ENCODE measurements at places on chromosomes 16 and 17. TPM values are rescaled to one million over a fixed set of nuclear protein-coding genes. Genes with fewer than 3 reads are reported as not detected.

GRCh38 chr17:33970279-33970678, 284.8 kb upstream of the CCL2 start:
- DNase-seq, result no peak

DNA sequence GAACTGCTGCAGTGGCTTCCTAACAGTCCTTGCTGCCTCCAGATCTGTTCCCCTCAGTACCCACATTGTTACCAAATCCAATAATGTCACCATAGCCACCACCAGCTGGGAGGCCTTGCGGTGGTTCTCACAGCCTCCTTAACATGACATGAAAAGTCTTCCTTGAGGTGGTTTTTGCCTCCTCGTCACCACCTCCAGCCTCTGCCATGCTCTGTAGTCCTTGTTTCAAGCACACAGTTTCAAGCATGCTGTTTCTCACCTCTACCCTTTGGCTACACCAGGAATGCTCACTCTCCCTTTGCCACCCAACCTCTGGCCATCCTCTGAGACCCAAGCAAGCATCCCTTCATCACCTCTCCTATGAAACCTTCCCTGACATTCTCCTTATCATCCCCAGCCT, 47.2 kb downstream of the DNAH9 start:
- no peak for DNase-seq

GRCh38 chr17:40017422-40018080, 2.3 kb downstream of the CSF3 start:
- DNase-seq, result no peak

GRCh38 chr17:19650826-19651225, 2.3 kb downstream of the ALDH3A2 start:
- DNase-seq, result no peak

GRCh38 chr16:20300312-20301097, 26.8 kb downstream of the GP2 start:
- no peak for DNase-seq

GRCh38 chr16:65342231-65342866, 220.5 kb upstream of the CDH11 start:
- no peak for DNase-seq

- DNase-seq, result no peak
Measured at GRCh38 chr16:20676837-20677236, 20.6 kb downstream of the ACSM1 start.

DNA sequence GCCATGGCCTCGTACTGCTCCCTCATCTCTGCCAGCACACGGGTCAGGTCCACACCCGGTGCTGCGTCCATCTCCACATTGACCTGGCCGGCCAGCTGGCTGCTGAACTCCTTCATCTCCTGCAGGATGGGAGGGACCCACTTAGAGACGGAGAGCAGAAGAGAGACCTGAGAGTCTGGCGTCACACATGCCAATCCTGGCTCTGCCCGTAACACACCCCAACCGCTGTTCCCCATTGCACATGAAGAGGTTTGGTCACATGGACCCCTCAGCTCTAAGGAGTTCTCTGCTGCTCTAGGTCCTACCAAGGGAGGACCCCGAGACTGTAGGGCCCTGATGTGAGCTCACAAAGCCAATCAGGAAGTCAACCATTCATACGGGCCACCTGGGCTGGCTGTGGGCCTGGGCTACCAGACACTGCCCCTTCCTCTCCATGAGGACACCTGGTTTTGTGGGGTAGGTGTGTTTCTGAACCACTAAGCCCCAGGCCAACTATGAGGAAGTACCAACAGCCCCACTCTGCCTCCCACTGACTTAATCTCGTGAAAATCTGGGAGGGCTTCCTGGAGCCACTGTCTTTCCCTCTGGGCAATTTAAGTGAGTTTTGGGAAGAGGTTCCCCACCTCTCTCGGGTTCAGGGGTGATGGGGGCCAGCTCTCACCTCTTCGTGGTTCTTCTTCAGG, 2.4 kb downstream of the KRT15 start:
- DNase-seq, result no peak

DNA sequence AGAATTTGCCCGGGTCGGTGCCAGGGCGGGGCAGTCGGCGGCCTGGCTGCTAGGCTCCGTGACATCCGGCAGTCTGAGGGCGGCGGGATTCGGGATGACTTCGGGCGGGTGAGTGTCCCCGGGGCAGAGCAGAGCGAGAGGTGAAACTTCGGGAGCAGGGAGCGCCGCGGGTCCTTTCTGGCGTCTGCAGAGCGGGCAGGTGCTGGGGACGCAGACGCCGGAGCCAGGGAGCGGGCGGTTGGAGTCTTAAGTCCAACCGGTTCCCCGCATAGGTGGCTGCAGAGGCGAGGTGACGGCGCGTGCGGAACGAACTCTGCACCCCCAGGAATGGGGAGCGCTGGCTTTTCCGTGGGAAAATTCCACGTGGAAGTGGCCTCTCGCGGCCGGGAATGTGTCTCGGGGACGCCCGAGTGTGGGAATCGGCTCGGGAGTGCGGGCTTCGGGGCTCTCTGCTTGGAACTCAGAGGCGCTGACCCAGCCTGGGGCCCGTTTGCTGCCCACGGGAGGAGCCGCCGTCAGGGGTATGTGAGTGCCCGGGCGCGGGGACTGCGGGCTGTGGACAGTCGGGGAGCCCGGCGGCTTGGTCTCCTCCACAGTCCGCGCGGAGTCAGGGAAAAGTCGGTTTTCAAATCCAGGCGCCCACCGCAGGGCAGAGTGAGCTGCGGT, at the start of gene B4GALNT2:
TSS of gene B4GALNT2 (plus strand) at position 71 of the 666 bp plus-strand sequence. CDS start at position 95, 24 bp downstream.
- no peak for DNase-seq

DNA sequence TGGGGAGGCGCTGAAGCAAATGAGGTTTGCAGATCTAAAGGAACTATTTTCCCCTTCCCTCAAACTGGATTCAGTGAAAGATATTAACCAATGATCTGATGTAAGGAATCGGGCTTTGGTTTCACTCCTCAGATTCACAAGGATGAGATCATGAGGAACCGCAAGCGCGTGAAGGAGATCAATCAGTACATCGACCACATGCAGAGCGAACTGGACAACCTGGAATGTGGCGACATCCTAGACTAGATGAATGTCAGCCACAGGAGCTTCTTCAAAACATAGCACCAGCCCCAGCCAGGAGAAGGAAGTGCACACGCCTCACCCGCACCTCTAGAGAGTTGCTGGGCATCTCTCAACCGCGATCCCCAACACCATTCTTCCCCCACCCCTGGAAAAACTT, 22.5 kb downstream of the ATPAF2 start:
- no peak for DNase-seq

- DNase-seq, result no peak
Measured at GRCh38 chr16:75502916-75503605, 7.8 kb upstream of the CHST6 start.

- no peak for DNase-seq
Measured at GRCh38 chr17:21525464-21526130, 149.4 kb downstream of the KCNJ12 start.

- DNase-seq, result no peak
Measured at GRCh38 chr16:79914961-79915720, 314.6 kb upstream of the MAF start.

GRCh38 chr17:32487473-32488176, 832 bp downstream of the CDK5R1 start:
- DNase-seq, result peak; percentile 86

GRCh38 chr16:14280541-14280940, 209.4 kb downstream of the MRTFB start:
- DNase-seq, result no peak

DNA sequence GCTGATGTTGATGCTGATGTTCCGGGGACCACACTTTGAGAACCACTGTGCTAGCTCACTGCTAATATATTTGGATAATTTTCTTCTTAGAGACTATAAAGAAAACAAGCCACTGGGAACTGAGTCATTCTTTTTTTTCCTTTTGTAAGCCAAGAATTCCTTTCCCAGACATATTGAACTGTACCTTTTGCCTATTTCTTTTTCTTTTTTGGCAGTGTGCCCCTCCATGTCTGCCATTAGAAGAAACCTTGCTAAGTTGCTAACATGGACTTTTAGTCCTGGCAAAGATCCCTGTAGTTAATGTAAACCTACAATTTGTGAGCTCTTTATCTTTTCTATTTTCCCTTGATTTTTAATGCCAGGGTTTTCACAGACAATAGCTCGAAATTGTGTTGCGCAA, 17.3 kb upstream of the ERCC4 start:
- no peak for DNase-seq

DNA sequence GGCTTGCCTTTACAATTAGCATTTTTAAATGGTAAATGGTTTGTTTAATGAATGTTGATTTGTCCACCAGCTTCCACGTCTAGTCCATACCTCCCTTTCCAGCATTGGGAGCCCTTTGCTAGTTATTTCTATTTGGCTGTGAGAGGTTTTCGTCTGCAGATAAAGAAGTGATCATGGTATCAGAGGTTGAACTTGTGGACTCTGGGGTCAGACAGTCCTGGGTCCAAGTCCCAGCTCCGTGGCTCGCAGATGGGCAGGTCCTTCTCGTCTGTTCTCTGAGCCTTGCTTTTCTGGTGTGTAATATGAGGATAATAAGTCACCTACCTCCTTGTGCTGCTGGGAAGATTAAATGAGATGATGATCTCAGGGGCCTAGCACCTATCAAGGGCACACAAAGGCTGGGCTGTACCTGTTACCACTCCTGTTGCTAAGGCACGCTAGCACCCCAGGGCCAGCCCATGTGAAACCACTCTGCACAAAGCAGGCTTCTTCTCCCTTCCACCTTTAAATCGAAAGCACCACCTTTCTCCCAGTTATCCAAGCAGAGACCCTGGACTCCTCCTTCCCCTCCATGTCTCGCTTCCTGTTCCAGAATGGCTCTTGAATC, 103.9 kb downstream of the GNAO1 start:
- no peak for DNase-seq

DNA sequence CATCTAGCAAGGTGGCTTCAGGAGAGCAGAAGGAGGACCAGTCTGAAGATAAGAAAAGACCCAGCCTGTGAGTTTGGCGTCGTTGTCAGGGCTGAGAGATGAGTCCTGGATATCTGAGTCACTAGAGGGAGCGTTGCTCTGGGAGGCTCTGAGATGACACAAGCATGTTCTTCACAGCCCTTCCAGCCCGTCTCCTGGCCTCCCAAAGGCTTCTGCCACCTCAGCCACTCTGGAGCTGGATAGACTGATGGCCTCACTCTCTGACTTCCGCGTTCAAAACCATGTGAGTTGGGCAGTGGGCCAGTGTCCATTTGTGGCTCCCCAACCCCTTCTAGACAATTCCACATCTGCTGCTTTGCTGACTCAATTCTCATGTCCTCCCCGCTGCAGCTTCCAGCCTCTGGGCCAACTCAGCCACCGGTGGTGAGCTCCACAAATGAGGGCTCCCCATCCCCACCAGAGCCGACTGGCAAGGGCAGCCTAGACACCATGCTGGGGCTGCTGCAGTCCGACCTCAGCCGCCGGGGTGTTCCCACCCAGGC, 2.3 kb downstream of the TGFB1I1 start:
- DNase-seq, result no peak

GRCh38 chr17:57296231-57296630, 39.9 kb downstream of the MSI2 start:
- DNase-seq, result no peak

DNA sequence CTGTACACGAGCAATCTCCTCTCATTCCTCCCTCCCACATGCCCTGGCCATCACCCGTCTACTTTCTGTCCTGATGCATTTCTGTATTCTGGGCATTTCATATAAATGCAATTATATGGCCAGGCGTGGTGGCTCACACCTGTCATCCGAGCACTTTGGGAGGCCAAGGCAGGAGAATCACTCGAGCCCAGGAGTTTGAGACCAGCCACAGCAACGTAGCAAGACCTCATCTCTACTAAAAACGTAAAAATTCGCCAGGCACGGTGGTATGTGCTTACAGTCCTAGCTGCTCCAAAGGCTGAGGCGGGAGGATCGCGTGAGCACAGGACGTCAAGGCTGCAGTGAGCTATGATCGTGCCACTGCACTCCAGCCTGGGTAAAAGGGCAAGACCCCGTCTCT, 4.8 kb downstream of the MEAK7 start:
- DNase-seq, result peak; percentile 39

- no peak for DNase-seq
Measured at GRCh38 chr17:66678827-66679226, 156.1 kb upstream of the CACNG5 start.

GRCh38 chr17:72487731-72488494, 367.1 kb downstream of the SOX9 start:
- no peak for DNase-seq

- DNase-seq, result no peak
Measured at GRCh38 chr16:79365702-79366101, 234.8 kb downstream of the MAF start.

DNA sequence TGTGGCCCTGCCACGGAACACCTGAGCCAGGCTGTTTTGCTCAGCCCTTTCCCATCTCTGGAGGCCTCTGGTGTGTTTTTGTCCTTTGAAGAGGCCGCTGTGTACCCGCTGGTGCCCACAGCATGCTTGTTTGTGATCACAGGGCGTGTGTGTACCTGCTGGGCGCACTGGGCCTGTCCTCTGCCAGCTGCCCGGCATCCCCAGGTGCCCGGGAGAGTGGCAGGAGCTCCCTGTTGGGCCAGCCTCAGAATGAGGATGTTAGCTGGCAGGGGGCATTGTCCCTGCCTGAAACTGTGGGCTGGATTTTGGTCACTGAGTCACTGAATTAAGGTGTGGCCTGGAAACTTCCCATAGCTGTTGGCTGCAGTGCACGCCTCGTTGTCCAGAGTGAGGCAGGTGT, 31.1 kb downstream of the BAIAP2 start:
- DNase-seq, result no peak

DNA sequence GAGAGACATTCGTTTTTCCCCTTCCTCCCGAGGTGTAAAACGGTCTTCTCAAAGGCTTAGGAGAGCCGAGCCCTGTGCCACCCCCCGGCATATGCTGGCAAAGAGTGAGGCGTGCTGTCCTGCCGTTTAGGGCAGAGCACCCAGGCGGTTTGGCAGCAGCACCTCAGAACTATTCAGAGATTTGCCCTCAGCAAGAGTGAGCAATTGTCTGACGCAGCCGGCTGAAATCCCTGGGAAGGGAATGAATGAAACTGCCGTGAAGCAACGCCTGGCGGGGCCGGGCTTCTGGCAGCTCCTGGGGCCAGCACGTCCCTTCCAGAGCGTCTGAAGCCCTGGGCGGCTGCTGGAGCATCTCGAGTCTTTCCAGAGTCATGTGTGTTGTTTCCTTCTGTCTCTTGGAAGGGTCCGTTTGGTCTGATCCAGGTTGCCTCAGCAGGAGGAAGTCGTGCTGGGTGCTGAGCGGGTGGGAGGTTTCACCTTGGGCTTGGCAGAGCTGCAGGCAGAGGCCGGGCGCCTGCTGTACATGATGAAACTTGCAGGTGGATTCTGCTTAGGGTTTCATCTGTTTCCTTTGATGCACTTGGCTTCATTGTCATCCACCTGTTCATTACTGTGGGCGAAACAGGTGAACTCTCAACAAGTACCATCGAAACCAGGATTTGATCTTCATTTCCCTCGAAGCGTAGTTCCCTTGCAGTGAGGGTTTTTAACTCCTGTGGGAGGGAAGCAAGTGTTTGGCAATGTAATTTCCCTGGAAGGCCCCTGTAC, 35.4 kb downstream of the TBCD start:
- no peak for DNase-seq

Gene SOST
- total RNA-seq, result not detected

Gene LRRC37A
- 3.7 TPM for total RNA-seq

Gene FOXC2
- total RNA-seq, result 0.42 TPM

Gene YPEL2
- 35.5 TPM for total RNA-seq

Gene KRTAP17-1
- not detected for total RNA-seq

Gene DPEP2
- 1.5 TPM for total RNA-seq

Gene CMTM2
- total RNA-seq, result 1.00 TPM

Gene TBX21
- total RNA-seq, result 0.35 TPM

Gene PYDC1
- not detected for total RNA-seq

Gene MFAP4
- total RNA-seq, result 96.7 TPM

Gene NPIPB5
- 361 TPM for total RNA-seq

Gene KRTAP4-3
- not detected for total RNA-seq

Gene KRTAP1-1
- not detected for total RNA-seq

Gene DRC3
- total RNA-seq, result 0.32 TPM
